A549 (cell line): ENCODE measurements at places on chromosomes 1 and 21.

GRCh38 chr1:244642988-244643387 lies 9.9 kb upstream of the DESI2 start:
- DNase-seq = no peak

- no peak for DNase-seq
These were observed 538.6 kb upstream of the ADAMTS5 start for GRCh38 chr21:27505516-27505915.

- DNase-seq = no peak
These were observed 72.3 kb upstream of the ZP4 start for GRCh38 chr1:237962985-237963384.

DNA sequence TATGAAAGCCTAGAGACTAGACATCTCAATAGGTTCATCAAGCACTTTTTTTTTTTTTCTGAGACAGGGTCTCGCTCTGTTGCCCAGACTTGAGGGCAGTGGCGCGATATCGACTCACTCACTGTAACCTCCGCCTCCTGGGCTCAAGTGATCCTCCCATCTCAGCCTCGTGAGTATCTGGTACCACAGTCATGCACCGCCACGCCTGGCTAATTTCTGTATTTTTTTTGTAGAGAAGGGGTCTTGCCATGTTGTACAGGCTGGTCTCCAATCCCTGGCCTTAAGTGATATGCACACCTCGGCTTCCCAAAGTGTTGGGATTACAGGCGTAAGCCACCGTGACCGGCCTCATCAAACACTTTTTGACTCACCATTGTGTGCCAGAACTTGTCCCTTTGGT lies 613 bp upstream of the GPATCH4 start:
- no peak for DNase-seq

DNA sequence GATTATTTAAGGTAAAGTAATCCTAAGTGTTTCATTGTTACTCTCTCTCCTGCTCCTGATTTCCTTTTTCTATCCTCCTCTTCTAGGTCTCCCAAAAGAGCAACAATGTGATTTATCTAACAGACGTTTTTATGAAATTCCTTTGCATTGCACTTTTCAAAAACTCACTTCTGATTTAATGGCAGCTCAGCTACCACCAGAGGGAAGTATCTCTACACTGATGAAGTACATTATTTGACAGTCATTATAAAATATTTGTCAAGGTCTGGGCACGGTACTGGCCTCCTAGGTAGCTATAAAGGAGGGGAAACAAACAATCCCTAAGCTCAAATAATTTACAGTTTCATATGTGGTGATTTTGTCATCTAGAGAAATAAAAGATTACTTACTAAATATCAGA lies 15.6 kb downstream of the TMPRSS15 start:
- no peak for DNase-seq

DNA sequence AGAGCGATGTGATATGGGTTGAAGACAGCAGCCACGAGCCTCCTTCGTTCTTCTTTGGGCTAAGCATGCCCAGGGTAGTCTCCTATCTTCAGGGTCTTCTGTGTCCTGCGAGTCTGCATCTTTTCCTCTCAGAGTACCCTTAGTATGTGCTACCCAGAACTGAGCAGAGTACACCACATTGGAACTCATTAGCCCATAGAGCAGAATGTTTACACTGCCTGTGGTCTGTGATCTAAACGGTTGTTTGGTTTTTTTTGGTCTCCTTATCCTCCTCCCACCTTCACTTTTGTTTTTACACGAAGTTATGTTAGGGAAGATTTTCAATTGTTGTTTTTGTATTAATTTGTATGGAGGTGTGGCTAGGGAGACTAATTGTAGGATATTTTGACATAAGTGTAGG lies 126.4 kb downstream of the NEK7 start:
- no peak for DNase-seq

- no peak for DNase-seq
These were observed 45.1 kb downstream of the FYB2 start for GRCh38 chr1:56774067-56774609.

DNA sequence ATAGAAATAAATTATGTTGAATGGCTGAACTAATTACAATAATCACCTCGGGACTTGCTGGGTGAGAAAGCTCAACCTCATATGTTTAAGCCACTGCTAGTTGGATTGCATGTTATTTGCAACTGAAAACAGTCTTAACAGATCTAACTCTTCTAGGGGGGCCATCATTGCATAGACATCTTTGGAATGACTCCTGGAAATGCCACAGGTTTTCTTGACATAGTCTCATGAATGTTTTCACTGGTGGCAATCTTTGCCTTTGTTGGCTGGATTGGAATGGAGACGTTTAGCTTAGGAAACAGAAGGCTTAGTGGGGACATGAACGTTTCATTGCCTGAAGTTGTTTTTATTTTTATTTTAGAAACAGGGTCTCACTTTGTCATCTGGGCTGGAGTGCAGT lies 8.8 kb upstream of the WDTC1 start:
- no peak for DNase-seq

- no peak for DNase-seq
These were observed 3.8 kb downstream of the TTC34 start for GRCh38 chr1:2797741-2798016.

- DNase-seq = no peak
These were observed 167.2 kb downstream of the LMO4 start for GRCh38 chr1:87495870-87496269.

DNA sequence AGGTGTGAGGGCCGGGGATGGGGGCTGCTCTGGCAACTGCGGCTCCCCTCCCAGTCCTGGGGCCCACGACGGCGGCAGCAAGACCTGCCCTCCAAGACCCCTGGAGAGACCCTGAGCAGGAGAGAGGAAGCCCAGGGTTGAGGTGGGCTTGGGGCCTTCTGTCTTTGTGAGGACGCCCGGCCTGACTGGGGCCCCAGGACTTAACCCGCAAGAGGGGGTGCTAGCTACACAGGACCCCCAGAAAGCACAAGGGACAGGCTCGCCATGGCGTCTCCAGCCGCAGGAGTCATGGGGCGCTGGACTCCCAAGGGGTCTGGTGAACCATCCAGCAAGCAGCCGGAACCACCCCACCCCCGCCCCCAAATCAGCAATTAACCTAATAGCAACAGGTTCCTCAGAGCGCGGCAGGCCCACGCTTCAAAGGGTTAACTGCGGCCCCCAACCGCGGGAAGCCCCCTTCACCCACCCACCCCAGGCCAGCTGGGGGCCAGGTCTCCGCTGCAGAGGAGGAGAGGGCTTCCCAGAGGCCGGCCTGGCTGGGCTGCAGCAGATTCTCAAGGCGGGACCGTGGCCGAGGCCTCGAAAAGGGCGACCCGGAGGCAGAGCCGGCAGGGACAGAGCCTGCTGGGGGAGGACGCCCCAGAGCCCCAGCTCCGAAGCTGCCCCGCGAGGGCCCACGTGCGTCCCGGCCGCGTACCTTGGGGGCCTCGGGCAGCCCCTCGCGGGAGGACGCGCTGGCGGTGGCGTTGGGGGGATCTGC lies 525 bp downstream of the C1QTNF12 start:
- DNase-seq = no peak

GRCh38 chr1:172420385-172420784 lies at the start of gene C1orf105:
C1orf105 (plus strand) TSS chr1:172420685; CDS start chr1:172420886, 201 bp downstream.
- DNase-seq = no peak

- DNase-seq = no peak
These were observed 72.9 kb upstream of the SPAG17 start for GRCh38 chr1:118257946-118258345.

GRCh38 chr1:161510477-161510876 lies 5.2 kb downstream of the FCGR2A start:
- no peak for DNase-seq

DNA sequence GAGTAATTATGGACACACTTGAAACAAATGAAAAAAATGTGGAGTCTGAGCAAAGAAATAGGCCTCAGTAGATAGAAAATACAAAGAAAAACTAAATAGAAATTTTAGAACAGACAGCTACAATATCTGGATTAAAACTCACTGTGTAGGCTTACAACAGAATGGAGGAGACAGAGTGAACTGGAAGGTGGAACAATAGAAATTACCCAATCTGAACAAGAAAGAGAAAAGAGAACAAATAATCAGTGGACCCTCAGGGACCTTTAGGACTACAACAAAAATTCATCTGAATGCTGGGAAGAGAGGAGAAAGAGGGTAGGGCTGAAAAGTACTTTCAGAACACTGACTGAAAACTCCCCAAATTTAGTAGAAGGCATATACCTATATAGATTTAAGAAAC lies 90.0 kb downstream of the POU2F1 start:
- DNase-seq = no peak
